Large intestine (tissue), 12 donors: ENCODE measurements at places on chromosomes 6 and 20. TPM values are rescaled to one million over a fixed set of nuclear protein-coding genes. Genes with fewer than 3 reads are reported as not detected.

GRCh38 chr20:53789989-53790675 lies 196.5 kb upstream of the ZNF217 start:
- no peak for DNase-seq
- H3K27ac ChIP-seq, result no peak overlapping the region

DNA sequence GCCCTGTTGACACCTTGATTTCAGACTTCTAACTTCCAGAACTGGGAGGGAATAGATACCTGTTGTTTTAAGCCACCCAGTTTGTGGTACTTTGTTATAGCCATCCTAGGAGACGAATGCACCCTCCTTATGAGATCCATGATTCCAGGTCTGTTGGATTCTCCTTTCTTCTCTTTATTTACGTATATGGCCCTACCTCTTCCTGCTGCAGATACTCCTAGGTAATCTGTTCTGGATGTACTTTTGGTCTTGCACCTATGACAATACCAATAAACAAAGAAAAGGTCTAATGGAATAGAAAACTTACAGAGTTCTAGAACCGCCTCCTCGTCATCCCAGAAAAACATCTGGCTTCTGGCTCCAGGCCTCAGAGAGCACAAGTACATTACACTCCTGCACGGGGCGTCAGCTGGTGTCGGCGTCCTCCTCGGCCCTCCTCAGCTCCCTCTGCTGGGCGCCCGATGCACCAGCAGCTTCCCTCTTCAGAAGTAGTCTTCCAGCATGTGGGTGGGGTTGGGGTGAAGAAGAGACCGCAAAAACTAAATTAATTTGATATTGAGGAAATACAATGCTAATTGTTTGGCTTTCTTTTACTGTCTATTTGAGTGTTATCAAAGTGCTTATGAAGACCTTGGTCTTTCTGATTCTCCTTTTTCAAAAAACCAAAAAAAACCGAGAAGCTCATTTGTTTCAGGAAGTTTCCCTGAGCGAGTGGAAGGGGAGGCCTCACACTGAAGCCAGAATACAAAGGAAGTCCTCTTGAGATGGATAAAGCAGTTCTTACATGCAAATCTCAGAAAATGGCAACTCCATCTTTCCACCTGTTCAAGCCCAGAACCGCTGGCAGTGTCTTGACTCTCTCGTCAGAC lies 9.7 kb upstream of the ATXN1 start:
- H3K27ac ChIP-seq, result no peak overlapping the region
- no peaks in the 10 kb centered on the region for H3K36me3 ChIP-seq
- peak; percentile 73 for DNase-seq
- H3K4me1 ChIP-seq, result peaks cover 4% of the 10 kb centered on the region

DNA sequence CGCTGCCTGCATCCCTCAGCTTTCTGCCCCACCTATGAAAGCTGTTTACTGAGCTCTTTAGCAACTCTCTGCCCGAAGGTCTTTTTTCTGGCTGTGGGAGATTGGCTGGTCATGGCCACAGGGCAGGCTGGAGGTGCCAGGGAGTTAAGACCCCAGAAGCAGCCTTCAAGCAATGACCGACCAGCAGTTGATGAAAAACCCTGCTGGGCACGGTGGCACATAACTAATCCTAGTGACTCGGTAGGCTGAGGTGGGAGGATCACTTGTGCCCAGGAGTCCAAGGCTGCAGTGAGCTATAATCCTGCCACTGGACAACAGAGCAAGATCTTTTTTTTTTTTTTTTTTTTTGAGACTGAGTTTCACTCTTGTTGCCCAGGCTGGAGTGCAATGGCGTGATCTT lies 20.4 kb upstream of the ITPR3 start:
- H3K4me3 ChIP-seq, result no peak overlapping the region
- no peak overlapping the region for H3K27ac ChIP-seq
- no peaks in the 10 kb centered on the region for H3K27me3 ChIP-seq
- H3K4me1 ChIP-seq, result peaks cover 12% of the 10 kb centered on the region
- DNase-seq, result no peak

GRCh38 chr6:1325461-1326309 lies 13.8 kb downstream of the FOXQ1 start:
- H3K27ac ChIP-seq, result no peak overlapping the region
- H3K4me1 ChIP-seq, result no peaks in the 10 kb centered on the region
- H3K27me3 ChIP-seq, result no peaks in the 10 kb centered on the region
- H3K4me3 ChIP-seq, result no peak overlapping the region

DNA sequence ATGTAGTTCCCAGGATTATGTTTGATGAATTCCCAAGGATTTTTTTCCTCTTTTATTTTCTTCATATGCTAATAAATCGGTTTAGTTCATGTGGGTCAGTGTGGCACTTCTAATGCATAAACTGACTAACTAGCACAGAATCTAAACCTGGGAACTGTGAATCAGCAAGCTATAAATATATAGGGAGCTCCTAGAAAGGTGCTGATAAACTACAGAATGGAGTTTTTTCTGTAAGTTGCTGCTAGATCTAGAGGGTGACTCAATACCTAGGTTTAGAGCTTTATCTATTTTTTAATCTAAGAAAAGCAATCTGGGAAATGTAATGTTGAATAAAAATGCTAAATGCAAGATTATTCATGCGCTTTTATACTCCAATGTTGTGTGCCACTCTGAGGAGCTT lies 118.8 kb upstream of the PTCHD4 start:
- H3K27ac ChIP-seq, result no peak overlapping the region
- no peak overlapping the region for H3K4me3 ChIP-seq
- H3K4me1 ChIP-seq, result no peaks in the 10 kb centered on the region
- H3K27me3 ChIP-seq, result no peaks in the 10 kb centered on the region
- no peak for DNase-seq
- H3K36me3 ChIP-seq, result no peaks in the 10 kb centered on the region

DNA sequence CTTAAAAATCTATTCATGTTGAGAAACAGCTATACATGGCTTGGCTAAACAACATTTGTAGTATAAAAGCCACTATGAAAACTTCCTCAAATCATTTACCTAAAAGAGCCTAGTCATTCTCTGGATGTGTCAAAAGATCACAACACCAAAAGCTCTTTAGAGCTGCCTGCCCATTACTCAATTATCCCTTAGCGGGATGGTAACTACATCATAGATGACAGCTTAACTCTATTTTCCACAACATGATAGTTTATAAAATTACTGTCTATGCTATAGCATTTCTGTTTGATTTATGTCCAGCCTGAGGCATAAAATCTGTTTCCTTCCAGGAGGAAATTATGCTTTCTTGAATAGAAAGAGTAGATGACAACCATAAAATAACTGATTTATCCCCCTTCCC lies 777.6 kb upstream of the HS3ST5 start:
- no peaks in the 10 kb centered on the region for H3K4me1 ChIP-seq
- H3K27me3 ChIP-seq, result no peaks in the 10 kb centered on the region
- no peak overlapping the region for H3K4me3 ChIP-seq
- no peak for DNase-seq
- no peaks in the 10 kb centered on the region for H3K36me3 ChIP-seq

TUBE1 gene
- 33.8 TPM for polyA plus RNA-seq

SLC24A3 gene
- 9.9 TPM for polyA plus RNA-seq

DNA sequence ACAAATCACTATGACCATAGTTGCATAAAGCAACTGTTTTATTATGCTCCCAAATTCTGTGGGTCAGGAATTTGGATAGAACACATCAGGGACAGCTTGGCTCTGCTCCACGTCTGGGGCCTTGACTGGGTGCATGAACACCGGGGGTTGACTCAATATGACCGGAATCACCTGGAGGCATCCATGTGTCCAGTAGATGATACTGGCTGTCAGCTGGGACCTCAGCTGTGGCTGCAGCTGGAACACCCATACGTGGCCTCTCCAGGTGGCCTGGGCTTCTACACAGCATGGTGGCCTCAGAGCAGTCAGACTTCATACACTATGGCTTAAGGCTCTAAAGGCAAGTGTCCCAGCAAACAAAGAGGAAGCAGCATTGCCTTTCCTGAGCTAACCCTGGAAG lies 113.4 kb downstream of the NRN1 start:
- H3K4me1 ChIP-seq, result peaks cover 2% of the 10 kb centered on the region
- no peak overlapping the region for H3K27ac ChIP-seq
- no peak overlapping the region for H3K4me3 ChIP-seq
- DNase-seq, result no peak

- H3K4me3 ChIP-seq, result no peak overlapping the region
- no peak overlapping the region for H3K27ac ChIP-seq
- no peaks in the 10 kb centered on the region for H3K27me3 ChIP-seq
- no peaks in the 10 kb centered on the region for H3K36me3 ChIP-seq
Observed at GRCh38 chr20:43691928-43692524, 25.1 kb downstream of the MYBL2 start.

DNA sequence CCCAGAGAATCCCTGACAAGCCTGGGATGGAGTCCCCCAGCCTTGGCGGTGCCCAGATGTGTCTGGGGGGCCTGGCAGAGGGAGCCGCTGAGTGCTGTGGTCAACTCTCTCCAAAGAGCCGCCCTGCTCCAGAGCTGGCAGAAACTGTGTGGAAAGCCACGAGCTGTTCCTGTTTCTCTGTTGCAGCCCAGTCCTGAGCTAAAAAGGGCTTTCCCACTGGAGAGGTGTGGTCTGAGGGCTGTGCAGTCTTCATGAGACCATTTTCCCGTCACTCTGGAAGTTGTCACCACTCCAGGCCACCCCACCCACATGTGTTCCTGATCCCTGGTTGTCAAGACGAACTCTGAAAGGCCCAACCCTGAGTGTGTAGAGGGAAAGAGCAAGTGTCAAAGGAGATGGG lies 99.7 kb upstream of the KCNK16 start:
- no peak for DNase-seq
- no peak overlapping the region for H3K27ac ChIP-seq
- H3K36me3 ChIP-seq, result no peaks in the 10 kb centered on the region
- no peaks in the 10 kb centered on the region for H3K4me1 ChIP-seq
- H3K4me3 ChIP-seq, result no peak overlapping the region
- no peaks in the 10 kb centered on the region for H3K27me3 ChIP-seq

NXT1 gene
- polyA plus RNA-seq, result 17.7 TPM

DNA sequence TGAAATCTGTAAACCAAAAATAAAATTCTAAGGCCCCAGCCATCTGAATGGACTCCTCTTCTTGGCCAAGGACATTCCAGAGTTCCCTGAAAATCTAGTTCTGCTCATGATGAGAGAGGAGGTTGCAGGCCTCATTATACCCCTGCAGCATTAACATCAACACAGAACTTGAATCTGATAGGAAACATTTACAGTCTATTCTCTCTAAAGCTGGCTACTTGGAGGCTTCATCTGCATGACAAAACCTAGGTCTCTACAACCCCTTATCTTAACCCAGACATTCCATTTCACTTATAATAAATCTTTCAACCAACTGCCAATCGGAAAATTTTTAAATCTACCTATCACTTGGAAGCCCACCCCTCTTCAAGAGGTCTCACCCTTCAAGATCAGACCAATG lies 15.7 kb downstream of the RTN4IP1 start:
- H3K27ac ChIP-seq, result no peak overlapping the region
- no peaks in the 10 kb centered on the region for H3K36me3 ChIP-seq
- no peak for DNase-seq
- no peaks in the 10 kb centered on the region for H3K27me3 ChIP-seq
- no peaks in the 10 kb centered on the region for H3K4me1 ChIP-seq
- no peak overlapping the region for H3K4me3 ChIP-seq

DNA sequence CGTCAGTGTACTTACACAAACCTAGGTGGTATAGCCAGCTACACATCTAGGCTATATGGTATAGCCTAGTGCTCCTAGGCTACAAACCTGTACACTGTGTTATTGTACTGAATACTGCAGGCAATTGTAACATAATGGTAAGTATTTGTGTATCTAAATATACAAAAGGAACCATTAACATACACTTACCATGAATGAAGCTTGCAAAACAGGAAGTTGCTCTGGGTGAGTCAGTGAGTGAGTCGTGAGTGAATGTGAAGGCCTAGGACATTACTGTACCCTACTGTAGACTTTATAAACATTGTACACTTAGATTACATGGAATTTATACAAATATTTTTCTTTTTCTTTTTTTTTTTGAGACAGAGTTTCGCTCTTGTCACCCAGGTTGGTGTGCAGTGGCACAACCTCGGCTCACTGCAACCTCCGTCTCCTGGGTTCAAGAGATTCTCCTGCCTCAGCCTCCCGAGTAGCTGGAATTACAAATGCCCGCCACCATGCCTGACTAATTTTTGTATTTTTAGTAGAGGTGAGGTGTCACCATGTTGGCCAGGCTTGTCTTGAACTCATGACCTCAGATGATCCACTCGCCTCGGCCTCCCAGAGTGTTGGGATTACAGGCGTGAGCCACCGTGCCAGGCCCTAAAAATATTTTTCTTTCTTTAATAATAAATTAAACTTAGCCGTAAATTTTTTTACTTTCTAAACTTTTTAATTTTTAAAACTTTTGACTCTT lies 15.4 kb upstream of the KIAA1755 start:
- H3K27me3 ChIP-seq, result no peaks in the 10 kb centered on the region
- no peaks in the 10 kb centered on the region for H3K4me1 ChIP-seq

DNA sequence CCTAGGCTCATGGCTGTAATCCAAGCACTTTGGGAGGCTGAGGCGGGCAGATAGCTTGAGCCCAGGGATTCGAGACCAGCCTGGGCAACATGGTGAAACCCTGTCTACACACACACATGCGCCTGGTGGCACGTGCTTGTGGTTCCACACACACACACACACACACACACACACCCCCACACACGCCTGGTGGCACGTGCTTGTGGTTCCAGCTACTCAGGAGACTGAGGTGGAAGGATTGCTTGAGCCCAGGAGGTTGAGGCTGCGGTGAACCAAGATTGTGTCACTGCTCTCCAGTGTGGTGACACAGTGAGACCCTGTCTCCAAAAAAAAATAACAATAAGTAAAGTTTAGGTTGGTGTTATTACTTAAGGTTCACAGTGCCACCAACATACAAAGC lies 165.8 kb downstream of the ZFAND3 start:
- no peaks in the 10 kb centered on the region for H3K4me1 ChIP-seq
- no peaks in the 10 kb centered on the region for H3K27me3 ChIP-seq
